H9 (cell line): ENCODE measurements at places on chromosomes 16 and 17. TPM values are rescaled to one million over a fixed set of nuclear protein-coding genes. Genes with fewer than 3 reads are reported as not detected.
A peak's percentile ranks its signal among the peaks of the same experiment; 100 is the strongest.

GRCh38 chr16:70381604-70382342 lies 35.1 kb downstream of the DDX19A start:
- no peak overlapping the region for H3K27ac ChIP-seq
- no peaks in the 10 kb centered on the region for H3K27me3 ChIP-seq
- H3K4me3 ChIP-seq: peak overlapping the region; percentile 93
- DNase-seq: no peak
- H3K4me1 ChIP-seq: no peaks in the 10 kb centered on the region; the same call in 1 of the 2 replicates

DNA sequence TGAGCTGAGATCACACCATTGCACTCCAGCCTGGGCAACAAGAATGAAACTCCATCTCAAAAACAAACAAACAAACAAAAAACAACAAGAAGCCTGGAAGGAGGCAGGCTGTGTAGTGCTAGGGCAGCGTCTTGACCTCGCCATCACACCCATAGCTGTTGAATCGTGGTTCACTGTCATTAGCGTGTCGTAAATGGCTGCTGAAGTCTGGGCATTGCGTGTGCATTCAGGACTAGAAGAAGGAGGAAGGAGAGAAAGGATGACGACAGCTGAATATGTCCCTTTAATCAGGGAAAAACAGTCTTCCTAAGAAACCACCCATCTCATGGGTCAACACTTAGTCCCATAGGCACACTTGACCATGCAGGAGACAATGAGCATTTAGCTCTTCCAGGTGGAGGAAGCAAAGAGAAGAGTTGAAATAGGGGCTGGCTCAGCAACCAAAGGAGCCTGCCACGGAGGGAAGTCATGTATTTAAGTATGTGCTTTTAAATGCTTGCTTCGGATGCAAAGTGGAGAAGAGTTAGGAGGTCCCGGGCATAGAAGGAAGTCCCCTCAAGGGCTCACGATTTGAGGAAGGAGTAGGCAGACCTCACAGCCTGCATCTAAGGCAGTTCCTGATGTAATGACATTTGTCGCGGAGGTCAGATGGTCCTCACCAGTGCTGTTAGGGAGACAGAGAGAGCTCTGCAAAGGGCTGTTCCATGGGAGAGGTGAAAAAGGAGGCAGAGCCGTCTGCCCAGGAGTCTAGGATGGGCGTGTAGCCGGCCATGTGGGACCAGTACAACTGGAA lies 8.8 kb downstream of the PRSS22 start:
- no peak overlapping the region for H3K27ac ChIP-seq
- no peak for DNase-seq
- peaks cover 3% of the 10 kb centered on the region; the same call in 1 of the 2 replicates for H3K36me3 ChIP-seq
- H3K4me1 ChIP-seq: peaks cover 3% of the 10 kb centered on the region; the same call in 1 of the 2 replicates
- H3K27me3 ChIP-seq: no peaks in the 10 kb centered on the region

Gene TBX6
- total RNA-seq: 1.6 and 1.9 TPM in 2 replicates

Gene FBXO39
- not detected in 2 replicates for total RNA-seq

GRCh38 chr16:4378161-4378666 lies 6.6 kb downstream of the VASN start:
- H3K4me1 ChIP-seq: peaks cover 11% of the 10 kb centered on the region; the same call in 1 of the 2 replicates
- H3K4me3 ChIP-seq: no peak overlapping the region
- no peak overlapping the region for H3K27ac ChIP-seq
- DNase-seq: no peak
- no peaks in the 10 kb centered on the region for H3K27me3 ChIP-seq
- H3K36me3 ChIP-seq: no peaks in the 10 kb centered on the region; the same call in 1 of the 2 replicates

DNA sequence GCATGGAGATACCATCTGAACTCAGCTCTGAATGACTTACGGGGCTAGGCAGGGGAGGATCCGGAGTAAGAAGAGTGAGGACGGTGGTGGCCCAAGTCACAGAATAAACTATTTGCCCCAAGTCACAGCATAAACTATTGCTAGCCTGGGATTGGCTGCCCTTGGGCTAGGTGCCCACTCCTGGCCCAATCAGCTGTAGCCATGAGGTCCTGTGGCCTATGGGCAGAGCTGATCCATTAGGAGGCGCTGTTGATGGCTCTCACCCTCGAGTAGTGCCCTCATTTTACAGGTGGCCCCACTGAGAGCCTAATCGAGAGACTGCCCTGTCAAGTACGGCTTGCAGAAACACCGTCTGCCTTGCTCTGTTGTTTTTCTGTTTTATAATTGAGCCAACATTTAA lies 62.3 kb upstream of the ZNF423 start:
- DNase-seq: peak; percentile 46
- no peak overlapping the region for H3K4me3 ChIP-seq
- H3K4me1 ChIP-seq: no peaks in the 10 kb centered on the region
- H3K27ac ChIP-seq: no peak overlapping the region
- H3K27me3 ChIP-seq: no peaks in the 10 kb centered on the region

DNA sequence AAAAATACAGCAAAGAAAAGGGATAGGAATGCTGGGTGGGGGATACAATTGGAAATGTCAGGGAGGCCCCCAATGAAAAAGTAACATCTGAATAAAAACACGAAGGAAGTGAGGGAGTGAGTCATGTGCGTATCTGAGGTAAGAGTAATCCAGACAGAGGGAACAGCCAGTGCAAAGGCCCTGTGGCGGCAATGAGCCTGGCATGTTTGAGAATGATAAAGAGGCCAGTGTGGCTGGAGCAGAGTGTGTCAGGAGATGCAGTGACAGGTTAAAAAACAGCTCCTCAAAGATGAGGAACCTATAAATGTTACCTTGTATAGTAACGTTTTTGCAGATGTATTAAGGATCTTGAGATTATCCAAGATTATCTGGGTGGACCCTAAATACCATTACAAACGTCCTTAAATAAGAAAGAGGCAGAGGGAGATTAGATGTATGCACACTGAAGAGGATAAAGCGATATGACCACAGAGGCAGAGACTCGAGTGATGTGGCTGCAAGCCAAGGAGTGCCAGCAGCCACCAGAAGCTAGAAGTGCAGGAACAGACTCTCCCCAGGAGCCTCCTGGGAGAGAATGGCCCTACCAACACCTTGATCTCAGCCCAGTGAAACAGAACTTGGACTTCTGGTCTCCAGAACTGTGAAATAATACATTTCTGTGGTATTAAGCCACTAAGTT lies 17.8 kb upstream of the SLC35B1 start:
- DNase-seq: no peak
- no peaks in the 10 kb centered on the region for H3K27me3 ChIP-seq
- peaks cover 36% of the 10 kb centered on the region for H3K36me3 ChIP-seq
- H3K4me1 ChIP-seq: no peaks in the 10 kb centered on the region

Gene DYNLL2
- total RNA-seq: 38.7 and 39.3 TPM in 2 replicates

Gene CRHR1
- total RNA-seq: 0.42 and 0.52 TPM in 2 replicates

Gene PYY
- 1.7 and 2.0 TPM in 2 replicates for total RNA-seq

Gene OMG
- not detected in 2 replicates for total RNA-seq

- H3K36me3 ChIP-seq: no peaks in the 10 kb centered on the region
- H3K4me3 ChIP-seq: no peak overlapping the region
- DNase-seq: no peak
- H3K27ac ChIP-seq: no peak overlapping the region
- H3K4me1 ChIP-seq: no peaks in the 10 kb centered on the region
Observed at GRCh38 chr16:10601444-10602408, 21.3 kb upstream of the EMP2 start.

- H3K27me3 ChIP-seq: no peaks in the 10 kb centered on the region
- H3K27ac ChIP-seq: no peak overlapping the region
- H3K4me1 ChIP-seq: no peaks in the 10 kb centered on the region; the same call in 1 of the 2 replicates
- DNase-seq: peak; percentile 52
- H3K36me3 ChIP-seq: peaks cover 19% of the 10 kb centered on the region
- no peak overlapping the region for H3K4me3 ChIP-seq
Observed at GRCh38 chr16:89114159-89114981, 20.7 kb downstream of the ACSF3 start.

DNA sequence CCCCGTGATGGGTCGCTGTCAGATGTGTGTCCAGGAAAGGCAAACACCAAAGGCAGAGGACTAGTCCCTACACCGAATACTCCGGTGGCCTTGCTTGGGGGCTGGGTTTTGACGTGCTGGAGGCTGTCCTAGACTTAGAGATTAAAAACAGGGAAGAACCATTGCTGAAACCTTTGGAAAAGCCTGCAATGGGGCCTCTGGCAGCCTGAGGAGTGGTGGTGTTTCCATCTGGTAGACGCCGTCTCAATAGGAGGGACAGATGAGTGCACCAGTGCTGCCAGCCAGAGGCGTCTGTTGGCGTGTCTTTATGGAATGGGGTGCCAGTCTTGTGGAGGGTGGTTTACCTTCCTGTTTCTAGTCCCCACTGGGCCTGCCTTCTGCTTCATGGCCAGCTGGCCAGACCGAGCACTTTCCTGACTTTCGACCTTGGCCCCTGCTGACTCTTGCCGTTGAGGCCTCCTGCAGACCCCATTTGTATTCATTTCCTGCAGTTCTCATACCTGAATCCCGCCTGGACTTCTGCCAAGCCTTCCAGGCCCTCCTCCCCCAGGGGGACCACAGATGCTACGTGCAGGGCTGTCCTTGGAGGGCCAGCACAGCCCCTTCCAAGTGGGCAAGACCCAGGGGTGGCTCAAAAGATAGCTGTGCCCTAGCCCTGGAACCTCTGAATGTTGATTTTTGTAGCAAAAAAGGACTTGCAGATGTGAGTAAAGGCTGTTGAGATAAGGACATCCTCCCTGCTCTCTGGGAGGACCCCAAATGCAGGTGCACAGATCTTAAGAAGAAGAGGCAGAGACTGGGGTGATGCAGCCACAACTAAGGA lies 1.9 kb upstream of the DNASE1 start:
- DNase-seq: no peak
- H3K4me3 ChIP-seq: peak overlapping the region; percentile 20; the same call in 1 of the 3 replicates
- H3K27ac ChIP-seq: no peak overlapping the region
- no peaks in the 10 kb centered on the region for H3K27me3 ChIP-seq
- H3K36me3 ChIP-seq: peaks cover 24% of the 10 kb centered on the region

DNA sequence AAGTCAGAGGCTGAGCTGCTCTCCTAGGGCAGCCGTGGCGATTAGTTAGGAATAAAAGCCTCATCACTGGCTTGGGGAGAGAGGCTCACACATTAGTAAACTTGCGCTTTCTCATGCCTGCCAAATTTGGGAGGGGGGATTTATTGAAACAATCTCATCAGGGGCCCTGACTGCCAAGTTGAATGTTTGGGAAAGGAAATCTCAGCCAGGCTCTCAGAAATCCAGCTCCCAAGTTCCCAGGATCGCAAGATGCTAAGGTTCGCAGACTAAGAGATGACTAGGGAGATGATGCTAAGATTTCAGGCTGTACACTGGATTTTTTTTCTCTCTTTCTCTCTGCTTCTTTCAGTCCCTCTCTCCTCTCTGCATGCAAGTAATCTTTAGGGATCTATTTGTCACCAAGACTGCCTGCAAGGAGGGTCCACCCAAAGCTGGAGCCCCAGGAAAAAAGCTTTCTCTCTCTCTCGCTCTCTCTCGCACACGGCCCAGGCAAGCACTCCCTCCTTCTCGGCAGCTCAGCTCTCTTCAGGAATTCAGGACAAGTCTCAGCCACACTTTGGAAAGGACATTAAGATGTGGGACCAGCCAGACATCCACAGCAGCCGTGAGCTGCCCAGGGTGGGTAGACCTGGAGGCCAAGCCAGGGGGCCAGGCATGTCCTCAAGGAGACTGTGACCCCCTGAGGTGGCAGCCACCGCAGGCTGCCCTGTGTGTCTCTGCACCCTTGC lies 1.4 kb downstream of the GPR139 start:
- H3K4me1 ChIP-seq: no peaks in the 10 kb centered on the region; the same call in 1 of the 2 replicates
- no peak for DNase-seq
- H3K27ac ChIP-seq: no peak overlapping the region
- peaks cover 17% of the 10 kb centered on the region; the same call in 1 of the 2 replicates for H3K27me3 ChIP-seq

DNA sequence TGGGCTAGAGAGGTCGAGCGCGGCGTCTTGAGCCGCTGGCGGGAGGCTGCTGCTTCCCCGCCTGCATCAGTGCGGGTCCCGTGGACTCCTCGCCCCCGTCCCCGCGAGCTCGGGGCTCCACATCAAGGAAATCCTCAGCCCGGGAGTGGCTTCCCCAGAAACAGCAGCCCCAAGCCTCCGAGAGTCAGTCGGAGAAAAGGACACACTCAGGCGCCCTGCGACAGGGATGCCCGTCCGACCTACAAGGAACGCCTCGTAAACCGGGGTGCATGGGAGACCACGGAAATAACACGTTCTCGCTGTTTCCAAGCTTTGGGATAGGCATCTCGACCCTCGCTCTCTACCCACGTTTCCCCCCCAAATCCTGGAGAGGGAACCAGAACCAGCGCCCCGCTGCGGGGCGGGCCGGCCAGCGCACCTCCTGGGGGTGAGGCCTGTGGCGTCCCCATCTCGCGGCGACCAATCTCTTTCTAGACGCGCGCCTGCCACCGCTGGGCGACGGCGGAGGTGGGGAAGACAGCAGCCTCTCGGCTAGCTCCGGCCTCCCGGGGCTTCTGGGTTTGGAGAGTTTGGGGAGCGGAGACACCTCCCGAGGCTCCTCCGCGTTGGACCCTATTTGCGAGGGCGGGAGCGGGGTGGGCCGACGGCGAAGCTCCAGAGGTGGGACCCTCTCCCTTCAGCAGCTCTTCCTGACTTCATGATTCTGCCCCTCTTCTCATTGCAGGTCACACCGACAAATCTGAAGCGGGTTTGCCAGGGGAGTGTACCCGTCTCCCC lies 759 bp upstream of the TP53I13 start:
- H3K4me1 ChIP-seq: no peaks in the 10 kb centered on the region
- peak overlapping the region; percentile 90 for H3K4me3 ChIP-seq
- H3K27ac ChIP-seq: no peak overlapping the region
- peak; percentile 83 for DNase-seq
- H3K27me3 ChIP-seq: peaks cover 8% of the 10 kb centered on the region; the same call in 1 of the 2 replicates

- DNase-seq: no peak
- H3K27ac ChIP-seq: no peak overlapping the region
- peaks cover 4% of the 10 kb centered on the region; the same call in 1 of the 2 replicates for H3K4me1 ChIP-seq
- no peaks in the 10 kb centered on the region for H3K36me3 ChIP-seq
- H3K27me3 ChIP-seq: no peaks in the 10 kb centered on the region; the same call in 1 of the 2 replicates
Observed at GRCh38 chr16:54326266-54326662, 39.7 kb upstream of the IRX3 start.

DNA sequence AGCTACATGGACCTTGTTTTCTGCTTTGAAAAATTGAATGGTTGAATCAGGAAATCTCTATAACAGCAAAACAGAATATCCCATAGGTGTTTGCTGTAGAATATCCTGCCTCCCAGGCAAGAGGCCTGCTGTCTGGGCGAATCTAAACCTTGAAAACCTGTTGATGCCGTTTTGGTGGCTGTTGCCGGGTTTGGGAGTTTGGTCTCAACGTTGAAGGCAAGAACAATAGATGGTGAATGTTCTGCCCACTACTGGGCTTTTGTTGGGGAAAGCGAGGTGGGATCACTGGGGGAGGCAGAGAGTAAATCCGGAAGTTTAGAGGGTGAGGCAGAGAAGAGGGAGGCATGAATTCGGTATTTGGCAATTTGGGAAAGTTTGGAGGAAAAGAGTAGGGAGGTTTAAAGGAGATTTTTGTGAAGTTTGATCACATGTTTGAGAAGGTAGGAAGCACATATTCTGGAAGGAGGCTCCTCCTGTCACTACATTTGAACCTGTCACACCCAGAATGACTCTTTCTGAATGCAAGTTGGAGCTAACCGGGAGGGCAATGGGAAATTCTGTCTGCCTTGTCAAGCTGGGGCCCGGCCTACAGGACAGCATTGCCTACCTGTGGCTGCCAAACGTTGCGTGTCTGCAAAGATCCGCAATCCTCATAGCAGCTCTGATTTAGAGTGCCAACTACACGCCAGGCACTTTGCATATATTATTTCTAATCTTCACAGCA lies 46.5 kb downstream of the GPRC5B start:
- H3K4me3 ChIP-seq: peak overlapping the region; percentile 5; the same call in 2 of the 3 replicates
- H3K4me1 ChIP-seq: peaks cover 6% of the 10 kb centered on the region; the same call in 1 of the 2 replicates
- no peaks in the 10 kb centered on the region for H3K36me3 ChIP-seq
- no peaks in the 10 kb centered on the region for H3K27me3 ChIP-seq

- no peaks in the 10 kb centered on the region for H3K27me3 ChIP-seq
- H3K27ac ChIP-seq: no peak overlapping the region
- no peak for DNase-seq
Observed at GRCh38 chr17:20094777-20095176, 85.6 kb downstream of the SPECC1 start.
